ENCODE measurements at places on chromosomes 3 and 15.

GRCh38 chr3:182715006-182715405 lies 78.3 kb upstream of the ATP11B start:
- no peak for DNase-seq

GRCh38 chr3:134677196-134677986 lies 26.6 kb upstream of the KY start:
- DNase-seq: peak; percentile 15

GRCh38 chr3:141328286-141329166 lies 39.8 kb upstream of the ZBTB38 start:
- no peak for DNase-seq

DNA sequence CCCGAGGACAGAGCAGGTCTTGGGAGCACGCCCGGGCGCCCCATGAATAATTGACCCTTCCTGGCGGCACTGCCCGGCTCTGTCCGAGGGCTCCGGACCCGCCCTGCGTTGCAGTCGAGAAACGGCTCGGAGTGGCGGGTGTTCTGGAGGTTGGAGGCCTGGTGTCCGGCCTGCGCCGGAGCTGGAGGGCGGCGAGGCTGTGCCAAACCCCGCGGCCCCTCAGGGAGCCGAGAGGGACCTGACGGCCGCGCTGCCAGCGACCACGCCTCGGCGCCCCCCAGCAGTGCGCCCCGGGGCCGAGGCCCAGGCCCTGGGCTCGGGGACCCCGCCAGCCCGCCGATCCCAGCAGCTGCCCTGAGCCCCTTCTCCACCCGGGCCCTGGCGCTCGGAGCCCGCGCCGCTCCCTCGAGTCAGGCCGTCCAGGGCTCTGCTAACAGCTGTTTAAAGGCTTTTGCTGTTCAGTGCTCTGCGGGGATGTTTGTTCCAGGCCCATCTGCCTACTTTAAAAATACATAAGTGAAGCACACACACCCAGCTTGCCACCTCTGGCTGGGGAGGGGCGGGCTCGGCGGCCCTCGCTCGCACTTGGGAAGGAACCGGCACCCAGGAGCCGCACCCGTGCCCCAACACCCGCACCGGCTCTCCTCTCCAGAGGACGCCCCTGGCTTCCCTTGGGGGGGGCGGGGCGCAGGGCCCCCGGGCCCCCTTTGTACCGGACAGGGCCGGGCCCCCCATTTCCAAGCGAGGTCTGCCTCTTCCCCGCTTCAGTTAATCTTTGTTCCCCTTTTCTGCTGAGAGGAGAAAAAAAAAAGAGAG lies 730 bp upstream of the ZNF710 start:
- DNase-seq: peak; percentile 23

- no peak for DNase-seq
Measured at GRCh38 chr15:78407608-78408354, 30.2 kb upstream of the IREB2 start.

DNA sequence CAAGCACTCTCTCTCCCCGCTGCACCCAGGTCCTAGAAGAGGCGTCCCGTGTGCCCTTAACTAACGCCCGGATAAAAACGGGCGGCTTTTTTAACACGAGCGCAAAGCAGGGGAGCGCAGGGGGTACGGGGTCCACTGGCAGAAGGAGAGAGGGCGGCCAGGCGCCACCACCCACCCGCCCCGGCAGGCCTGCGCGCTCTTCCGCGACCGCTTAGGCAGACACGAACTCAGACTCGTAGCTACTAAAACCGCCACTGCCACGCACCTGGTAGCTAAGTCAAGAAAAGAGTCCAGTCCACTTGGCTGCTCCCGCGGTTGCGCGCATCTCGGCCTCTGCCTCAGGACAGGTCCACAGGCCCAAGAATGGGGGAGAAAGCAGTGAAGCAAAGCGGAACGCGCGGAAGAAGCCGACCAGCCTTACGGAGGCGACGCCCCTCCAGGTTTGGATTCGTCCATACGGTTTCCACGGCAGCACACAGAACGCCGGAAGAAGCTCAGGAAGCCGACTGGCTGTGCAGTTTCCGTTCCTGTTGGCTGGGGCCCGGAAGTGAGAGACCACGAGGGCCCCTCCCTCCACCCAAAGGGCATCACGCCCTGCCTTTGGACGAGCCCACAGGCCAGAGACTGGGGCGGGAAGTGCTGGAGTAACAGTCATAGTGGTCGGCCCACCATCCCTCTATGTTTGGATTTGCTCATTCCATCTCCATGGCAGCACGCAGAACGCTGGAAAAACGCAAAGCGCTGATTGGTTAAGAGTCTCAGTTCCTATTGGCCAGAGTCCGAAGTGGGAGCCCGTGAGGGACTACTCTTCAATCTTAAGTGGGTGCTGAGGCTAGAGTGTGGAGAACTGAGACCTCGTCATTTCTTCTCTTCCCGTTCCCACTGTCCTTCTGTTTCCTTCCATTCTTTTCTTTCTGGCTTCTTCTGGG lies at the start of gene ULK4:
TSS of gene ULK4 (minus strand) at position 353 of the 929 bp plus-strand sequence. CDS start 7,344 bp downstream, outside the sequence.
- DNase-seq: peak; percentile 95

- DNase-seq: no peak
Measured at GRCh38 chr3:27596921-27597320, 112.7 kb upstream of the SLC4A7 start.

GRCh38 chr15:35771746-35772442 lies 225.9 kb upstream of the DPH6 start:
- no peak for DNase-seq

DNA sequence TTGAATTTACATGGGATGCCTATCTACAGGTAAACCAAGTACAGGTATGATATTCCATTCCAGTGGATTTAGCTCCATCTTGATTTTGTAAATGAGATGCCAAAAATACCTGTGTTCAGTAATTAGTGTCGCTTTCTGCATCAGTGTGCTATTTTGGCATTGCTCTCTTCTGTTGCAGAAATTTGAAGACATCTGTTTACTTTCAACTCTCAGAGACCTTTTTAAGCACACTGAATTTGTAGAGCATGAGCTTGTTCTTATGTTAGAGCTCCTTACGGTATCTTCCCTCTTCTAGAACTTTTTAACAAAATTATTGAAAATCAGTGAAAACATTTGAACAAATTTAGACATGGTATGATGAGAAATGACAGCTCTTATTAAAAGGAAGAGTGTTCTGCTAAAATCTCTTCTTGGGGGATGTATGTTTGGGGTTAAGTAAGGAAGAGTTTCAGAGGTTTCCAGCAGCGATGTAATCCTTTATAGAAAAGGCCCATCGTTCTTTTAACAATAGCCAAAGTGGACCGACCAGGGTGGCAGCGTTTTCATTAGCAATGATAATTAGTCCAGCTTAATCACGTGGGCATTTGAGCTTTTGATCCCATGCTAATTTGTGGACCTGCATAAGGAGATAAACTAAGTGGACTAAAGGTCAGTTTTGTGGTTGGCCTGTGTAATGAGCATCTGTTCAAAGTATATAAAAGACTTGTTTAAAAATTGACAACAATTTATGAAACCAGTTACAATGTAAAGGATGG lies 385.4 kb downstream of the PTPRG start:
- DNase-seq: no peak

GRCh38 chr3:117150628-117151027 lies 441.0 kb downstream of the TUSC7 start:
- DNase-seq: no peak

DNA sequence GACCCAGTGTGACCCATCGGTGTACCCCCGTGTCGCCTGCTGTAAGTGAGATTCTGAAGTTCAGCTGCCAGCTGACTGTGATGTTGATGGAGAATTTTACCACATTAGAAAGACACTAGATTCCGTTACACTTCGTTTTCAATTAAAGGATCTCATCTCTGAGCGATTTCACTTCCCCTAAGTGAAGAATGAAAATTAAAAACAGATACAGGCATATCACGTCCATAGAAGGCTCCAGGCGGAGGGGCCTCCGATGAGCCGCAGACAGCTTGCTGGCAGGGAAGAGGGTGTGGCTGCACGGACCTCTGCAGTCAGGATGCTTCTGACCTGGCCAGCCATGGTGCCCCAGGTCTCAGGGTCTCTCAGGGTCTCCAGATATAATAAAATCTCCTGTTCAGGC lies 6.6 kb upstream of the CPN2 start:
- DNase-seq: no peak

GRCh38 chr3:136734382-136735070 lies 17.7 kb downstream of the STAG1 start:
- no peak for DNase-seq

GRCh38 chr3:193940526-193940925 lies 195.4 kb upstream of the HES1 start:
- no peak for DNase-seq

- DNase-seq: no peak
Measured at GRCh38 chr15:69896606-69897005, 201.1 kb downstream of the TLE3 start.

DNA sequence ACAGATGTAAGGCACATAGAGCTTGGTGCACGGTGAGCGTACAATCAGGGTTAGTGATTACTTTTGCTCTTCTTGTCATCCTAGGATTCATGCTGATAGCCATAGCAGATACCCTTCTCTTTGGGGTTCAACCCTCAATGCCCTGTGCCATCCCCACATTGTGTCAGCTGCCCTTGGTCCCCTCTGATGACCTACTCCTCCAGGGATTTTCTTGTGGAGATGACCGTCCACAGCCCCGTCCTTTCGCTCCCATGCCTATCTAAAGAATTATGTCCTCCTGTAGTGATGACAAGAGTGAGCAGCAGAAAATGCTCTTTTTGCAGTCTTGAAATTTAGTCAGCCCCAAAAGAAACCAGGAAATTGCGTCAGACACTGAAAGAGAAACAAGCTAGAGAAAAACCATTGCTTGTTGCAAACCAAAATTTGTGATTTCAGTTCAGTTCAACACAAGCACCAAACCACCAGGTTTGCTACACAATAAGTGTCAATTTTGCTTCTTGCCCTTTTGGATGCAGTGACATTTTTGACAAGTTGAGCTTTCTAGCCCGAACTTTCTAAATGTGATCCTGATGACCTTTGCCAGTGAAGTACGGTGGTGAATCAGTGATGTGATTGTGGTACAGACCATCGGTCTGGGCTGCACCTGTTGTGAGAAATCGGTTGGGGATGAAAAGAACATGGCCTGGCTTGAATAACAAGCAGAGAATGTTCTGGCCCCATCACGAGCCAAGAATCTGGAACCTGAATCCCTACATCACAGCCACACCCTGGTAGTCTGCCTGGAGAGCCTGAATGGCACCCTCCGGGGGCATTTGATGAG lies 41.3 kb downstream of the CMTM7 start:
- DNase-seq: peak; percentile 41

DNA sequence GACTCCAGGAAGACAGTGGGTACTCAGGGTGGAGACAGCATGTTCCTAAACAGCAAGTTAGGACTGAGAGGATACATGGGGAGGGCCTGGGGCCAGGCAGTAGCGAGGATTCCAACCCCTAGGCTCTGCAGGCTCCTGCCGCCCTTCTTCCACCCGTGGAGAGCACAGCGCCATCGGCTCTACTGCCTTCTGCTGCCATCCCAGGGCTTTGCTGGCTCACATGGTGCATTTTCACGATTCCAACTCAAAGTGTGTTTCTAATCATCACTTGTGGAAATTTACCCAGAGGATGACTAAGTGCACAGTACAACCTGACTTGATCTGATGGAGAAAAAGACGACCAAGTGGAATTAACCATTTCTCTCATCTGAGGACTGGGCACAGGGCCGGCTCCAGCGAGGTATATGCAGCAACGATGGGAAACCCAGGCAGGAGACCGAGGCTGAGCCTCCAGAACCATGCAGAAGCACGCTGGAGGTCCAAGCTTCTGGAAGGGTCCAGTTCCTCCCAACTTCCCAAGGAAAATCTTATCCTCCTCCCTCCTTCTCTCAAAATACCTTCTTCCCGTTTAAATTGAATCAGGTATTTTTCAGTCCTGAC lies 104.6 kb downstream of the LRIG1 start:
- no peak for DNase-seq

- no peak for DNase-seq
Measured at GRCh38 chr3:155603302-155603701, 141.6 kb downstream of the PLCH1 start.

GRCh38 chr15:74497584-74497983 lies 36.6 kb upstream of the UBL7 start:
- DNase-seq: no peak

GRCh38 chr15:27668471-27669220 lies 430.5 kb downstream of the OCA2 start:
- DNase-seq: no peak

DNA sequence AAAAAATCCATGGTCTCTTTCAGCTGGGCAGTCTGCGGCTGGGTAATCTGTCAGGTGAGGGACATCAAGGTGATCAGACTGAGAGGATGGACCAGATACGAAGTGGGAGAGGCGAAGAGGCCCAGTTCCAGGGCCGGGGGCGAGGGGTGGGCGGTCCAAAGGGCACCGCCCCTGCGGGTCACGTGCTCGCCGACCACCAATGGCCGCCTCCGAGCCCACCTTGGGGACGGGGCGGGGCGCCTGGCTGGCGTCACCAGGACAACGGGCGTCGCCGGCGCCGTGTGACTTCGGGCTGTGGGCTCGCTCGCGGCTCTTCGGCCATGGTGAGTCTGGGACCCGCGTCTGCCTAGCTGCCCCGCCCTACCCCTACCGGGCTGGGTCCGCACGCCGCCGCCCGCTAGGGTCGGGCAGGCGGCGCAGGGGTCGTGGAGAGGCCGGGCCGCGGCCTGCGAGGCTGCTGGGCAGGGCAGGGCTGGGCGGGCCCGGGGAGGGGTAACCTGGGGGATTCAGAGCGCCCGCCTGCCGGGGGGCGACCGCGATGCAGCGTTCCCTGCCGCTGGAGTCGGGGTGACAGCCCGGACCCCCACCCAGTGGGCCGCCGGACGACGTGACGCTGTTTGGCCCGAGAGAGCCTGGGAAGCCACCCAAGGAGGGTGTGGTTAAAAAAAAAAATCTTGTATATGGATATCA lies at the start of gene FBXL2:
TSS of gene FBXL2 (plus strand) at position 250 of the 690 bp plus-strand sequence. CDS start at position 321, 71 bp downstream.
- DNase-seq: peak; percentile 55

DNA sequence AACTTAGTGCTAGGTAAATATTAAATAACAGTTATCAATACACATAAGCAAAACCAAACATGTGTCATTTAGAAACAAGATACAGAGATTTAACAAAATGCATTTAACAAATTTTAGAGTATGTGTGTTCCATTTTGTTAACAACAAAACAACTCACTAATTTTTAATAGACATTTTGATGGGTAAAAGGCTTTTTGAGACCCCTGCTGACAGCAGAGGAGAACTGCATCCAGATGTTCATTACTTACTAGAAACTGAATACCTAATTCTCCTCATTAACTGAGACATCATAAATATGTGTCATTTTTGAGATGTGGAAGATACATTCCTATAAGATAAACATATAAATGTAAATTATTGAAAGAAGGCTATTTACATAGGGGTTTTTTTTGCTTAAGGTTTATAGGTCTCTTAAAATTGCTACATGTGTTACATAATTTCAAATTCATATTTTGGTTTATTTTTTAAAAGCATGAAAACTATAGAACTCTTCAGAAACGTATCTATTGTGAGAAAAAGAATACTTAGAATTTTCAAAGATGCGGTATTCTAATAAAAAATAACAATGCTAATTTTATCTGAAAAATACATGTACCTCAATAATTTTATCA lies 1009.8 kb downstream of the TUSC7 start:
- no peak for DNase-seq

DNA sequence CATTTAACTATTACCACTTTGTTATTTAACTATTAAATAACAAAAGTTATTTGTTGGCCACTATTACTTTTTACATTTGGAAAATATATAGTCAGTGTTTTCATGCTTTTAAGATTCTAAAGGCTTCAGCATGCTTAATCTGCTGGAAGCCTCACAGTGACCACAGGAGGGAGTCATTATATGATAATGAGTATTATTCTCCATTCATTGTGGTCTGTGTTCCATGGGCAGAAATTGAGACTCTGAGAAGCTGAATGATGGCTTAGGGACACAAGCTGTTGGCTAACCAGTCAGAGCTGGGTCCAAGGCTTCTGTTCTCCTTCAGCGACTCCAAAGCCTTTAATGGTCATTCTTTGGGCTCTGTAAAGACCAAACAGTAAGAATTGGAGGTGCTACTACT lies 64.7 kb downstream of the BFSP2 start:
- no peak for DNase-seq

Data from stimulated activated CD4-positive, alpha-beta T cell treated with anti-CD3 and anti-CD28 coated beads, Interleukin-15, amount 100 ng/mL, for 24 hours (primary cell).